ENCODE measurements at places on chromosomes 3 and 15.

DNA sequence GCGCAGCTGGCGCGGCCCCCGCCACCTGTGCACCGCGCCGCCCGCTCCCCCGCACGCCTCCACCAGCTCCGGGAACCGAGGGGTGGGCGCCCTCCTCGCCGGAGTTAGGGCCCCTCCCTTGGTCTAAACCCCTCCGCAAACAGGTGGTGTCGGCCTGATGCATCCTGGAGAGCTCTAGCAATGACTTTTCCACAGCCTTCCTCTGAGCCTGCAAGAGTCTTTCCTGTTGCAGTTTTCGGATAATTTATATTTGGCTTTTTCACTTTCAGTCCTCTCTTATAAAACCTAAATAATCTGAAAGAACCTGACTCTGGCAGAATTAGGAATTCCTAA lies 334 bp upstream of the IGSF11 start:
- no peak for DNase-seq

DNA sequence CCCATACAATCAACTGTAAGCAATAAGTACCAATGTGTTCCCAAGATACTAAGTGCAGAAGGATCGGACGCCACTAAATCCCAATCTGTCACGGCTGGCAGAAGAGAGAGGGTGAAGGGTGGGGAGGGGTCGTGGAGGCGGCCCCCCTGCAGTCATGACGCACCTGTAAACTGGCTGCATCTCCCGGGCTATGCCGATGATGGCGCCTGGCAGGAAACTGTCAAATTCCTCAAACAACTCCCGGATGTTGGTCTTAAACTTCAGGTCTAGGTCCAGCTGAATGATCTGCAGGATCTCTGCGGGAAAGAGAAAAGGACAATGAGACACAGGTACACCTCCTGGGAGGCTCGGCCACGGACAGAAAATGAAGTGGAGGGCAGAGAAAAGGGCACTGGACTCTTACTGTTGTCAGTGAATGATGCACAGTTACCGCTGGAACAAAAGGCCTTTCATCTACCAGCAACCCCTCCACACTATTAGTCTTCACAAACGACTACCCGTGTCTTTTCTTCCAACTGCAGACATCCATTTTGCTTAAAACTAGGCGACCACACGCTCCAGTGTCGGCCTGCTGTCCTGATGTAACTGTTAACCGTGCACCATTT lies 114.6 kb downstream of the XXYLT1 start:
- no peak for DNase-seq

GRCh38 chr3:32424581-32425250 lies 33.1 kb downstream of the CMTM7 start:
- no peak for DNase-seq

GRCh38 chr3:21938267-21938681 lies 187.3 kb upstream of the ZNF385D start:
- DNase-seq, result no peak

GRCh38 chr15:91243826-91244225 lies 143.8 kb downstream of the SV2B start:
- no peak for DNase-seq

- DNase-seq, result no peak
Measured at GRCh38 chr3:123449997-123450604, 1.2 kb upstream of the ADCY5 start.

- DNase-seq, result no peak
Measured at GRCh38 chr15:90706394-90707327, 10.5 kb upstream of the BLM start.

DNA sequence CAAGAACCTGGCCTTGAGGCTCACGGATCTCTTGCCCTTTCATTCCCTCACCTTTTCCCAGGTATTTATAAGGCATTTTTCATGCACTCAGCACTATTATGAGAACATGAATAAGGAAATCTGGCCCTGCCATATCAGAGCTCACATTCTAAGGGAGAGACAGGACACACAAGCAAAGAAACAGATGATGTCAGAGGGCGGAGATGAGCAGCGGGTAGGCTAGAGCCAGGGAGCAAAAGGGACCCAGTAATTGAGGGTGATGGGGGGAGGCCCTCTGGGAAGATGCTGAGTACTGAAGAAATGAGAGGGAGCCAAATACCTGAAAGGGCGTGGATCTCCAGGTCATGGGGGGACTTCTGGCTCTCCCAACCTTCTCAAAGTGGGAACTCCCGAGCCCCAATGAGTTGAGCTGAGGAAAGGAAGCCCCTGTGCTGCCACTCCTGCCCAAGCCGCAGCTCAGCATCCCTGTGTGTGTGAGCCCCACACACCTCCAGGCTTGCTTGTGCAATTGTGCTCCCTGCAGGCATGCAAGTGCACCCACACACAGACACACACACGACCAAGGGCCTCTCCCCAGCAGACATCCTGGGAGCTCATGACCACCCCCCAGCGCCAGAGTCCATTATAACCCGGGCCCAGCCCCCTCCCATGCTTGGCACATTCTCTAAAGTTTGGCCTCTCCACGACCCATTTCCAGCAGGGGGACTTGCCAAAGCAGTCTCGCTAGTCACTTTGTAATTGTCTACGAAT lies 81.4 kb upstream of the PXYLP1 start:
- no peak for DNase-seq

GRCh38 chr15:93180128-93180527 lies 91.1 kb upstream of the RGMA start:
- DNase-seq, result no peak

GRCh38 chr3:122324871-122325323 lies at the start of gene CSTA:
Gene CSTA, plus strand, starts transcription at chr3:122325248. Its CDS starts 45 bp downstream, at chr3:122325293.
- no peak for DNase-seq

DNA sequence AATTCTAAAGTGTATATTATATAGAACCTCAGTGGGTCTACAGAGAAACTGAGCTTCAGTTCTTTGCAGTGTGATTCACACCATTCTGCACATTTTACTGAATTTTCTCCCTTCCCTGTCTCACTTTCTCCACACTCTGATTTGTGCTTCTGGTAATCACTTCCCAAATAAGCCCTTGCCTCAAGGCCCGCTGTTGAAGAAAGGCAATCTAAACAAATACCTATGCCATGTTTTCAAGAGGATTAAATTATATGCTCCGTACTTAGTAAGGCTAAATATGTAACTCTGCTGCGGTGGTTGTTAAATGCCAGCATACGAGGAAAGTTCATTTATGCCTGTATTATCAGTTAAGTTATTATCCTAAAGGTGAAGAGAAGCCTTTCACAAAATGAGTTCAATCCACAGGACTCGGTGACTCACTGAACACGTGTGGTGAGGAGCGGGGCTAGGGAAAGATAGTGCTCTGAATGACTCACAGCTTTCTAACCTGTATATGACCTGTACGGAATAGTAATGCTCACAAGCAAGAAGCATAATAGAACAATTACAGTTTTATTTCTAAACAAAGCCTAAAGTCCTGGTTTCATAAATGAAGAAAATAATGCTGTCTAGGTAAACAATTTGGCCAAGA lies 25.1 kb downstream of the CNTN6 start:
- DNase-seq, result no peak

DNA sequence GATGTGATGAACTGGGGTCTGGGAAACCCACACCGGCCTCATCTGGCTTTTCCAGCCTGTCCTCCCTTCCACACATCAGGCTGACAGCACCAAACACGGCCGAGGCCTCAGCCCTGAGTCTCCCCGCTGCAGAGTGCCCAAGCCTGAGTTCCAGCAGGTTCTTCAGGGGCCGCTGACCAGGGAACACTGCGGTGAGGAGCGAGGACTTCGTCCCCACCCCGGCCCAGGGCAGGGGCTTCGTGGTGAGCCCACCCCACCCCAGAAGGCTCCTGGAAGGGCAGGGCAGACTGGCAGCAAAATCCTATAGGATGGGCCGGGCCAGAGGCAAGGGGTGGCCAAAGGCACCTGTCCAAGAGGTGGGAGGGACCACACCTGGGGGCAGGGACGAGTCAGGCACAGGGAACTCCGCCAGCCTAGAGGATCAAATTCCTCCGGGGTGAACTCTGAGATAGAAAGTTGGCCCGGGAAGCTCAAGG lies at the start of gene SLC51A:
Gene SLC51A (plus strand): TSS at position 446 of the 476 bp plus-strand sequence. CDS start 179 bp downstream, outside the sequence.
- no peak for DNase-seq

- DNase-seq, result no peak
Measured at GRCh38 chr3:159843840-159844730, 144.6 kb upstream of the IL12A start.

GRCh38 chr3:50339485-50340146 lies 1.0 kb downstream of the RASSF1 start:
- no peak for DNase-seq

DNA sequence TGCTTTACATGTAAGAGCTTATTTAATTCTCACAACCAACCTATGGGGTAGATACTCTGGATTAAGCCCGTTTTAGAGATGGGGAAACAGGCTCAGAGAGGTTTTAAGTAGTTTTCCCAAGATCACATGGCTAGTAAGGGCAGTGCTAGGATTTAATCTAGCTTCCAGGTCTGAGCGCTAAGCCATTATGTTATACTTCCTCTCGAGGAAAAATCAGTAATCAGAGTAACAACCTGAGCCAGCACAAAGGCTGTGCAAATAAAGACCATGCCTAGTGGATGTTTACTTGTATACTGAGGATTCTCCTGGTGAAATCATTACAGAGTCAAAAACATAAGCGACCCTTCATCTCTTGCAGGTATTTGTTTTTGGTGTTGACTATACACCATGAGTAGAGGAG lies 9.0 kb downstream of the FSTL1 start:
- no peak for DNase-seq

DNA sequence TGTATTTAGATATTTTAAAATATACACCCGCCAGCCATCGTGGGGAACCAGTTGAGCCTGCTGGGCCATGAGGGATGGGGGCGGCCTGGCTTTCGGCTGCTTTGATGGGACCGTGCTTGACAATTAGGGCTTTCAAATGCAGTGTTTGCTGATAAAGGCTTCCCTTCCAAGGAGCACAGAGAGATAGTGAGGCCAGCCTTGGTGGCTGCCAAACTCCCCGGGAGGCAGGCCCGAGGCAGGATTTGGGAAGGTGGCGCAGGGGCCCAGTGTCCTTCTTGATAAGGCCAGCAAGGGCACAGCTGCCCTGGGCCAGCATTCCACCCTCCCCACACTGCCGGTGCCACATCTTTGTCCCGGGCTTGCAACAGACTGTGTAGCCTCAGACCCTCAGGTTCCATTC lies 75.6 kb downstream of the LINGO1 start:
- DNase-seq, result no peak

DNA sequence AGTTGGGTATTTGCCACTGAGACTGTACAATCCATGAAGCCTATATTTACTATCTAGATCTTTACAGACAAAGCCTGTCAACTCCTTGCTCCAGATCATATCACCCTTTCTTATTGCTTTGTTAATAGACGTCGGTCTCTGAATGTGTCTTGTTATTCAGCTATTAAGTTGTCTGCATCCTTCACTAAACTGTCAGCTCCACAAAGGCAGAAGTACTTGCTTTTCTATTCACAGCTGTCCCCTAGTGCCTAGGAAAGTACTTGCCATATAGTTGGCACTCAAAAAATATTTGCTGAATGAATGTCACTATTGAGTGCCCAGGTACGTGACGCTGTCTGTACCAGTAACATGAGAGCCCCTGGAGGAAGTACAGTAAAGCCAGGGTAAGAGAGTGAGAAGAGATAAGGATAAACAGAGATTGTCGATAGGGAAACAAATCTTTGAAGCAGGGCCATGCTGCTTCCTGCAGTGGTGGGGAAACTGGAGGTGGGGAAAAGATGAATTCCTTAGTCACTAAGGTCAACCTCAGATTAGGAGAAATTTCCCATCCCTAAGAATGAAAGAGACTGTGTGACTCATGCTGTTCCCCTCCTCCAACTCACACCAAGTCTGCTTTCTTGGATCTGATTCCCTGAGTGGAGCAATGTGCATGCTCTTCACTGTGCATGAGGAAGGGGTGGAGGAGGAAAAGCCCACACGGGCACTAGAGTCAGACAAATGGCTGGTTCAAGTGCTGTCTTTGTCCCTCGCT lies 36.3 kb downstream of the PRICKLE2 start:
- no peak for DNase-seq

- no peak for DNase-seq
Measured at GRCh38 chr3:72544239-72544638, 304.0 kb downstream of the SHQ1 start.

- no peak for DNase-seq
Measured at GRCh38 chr3:19202303-19202702, 54.0 kb downstream of the KCNH8 start.

- no peak for DNase-seq
Measured at GRCh38 chr15:23565395-23566070, at the start of gene MKRN3. Gene MKRN3, plus strand, starts transcription at chr15:23565674. Its CDS starts 109 bp downstream, at chr15:23565783.

DNA sequence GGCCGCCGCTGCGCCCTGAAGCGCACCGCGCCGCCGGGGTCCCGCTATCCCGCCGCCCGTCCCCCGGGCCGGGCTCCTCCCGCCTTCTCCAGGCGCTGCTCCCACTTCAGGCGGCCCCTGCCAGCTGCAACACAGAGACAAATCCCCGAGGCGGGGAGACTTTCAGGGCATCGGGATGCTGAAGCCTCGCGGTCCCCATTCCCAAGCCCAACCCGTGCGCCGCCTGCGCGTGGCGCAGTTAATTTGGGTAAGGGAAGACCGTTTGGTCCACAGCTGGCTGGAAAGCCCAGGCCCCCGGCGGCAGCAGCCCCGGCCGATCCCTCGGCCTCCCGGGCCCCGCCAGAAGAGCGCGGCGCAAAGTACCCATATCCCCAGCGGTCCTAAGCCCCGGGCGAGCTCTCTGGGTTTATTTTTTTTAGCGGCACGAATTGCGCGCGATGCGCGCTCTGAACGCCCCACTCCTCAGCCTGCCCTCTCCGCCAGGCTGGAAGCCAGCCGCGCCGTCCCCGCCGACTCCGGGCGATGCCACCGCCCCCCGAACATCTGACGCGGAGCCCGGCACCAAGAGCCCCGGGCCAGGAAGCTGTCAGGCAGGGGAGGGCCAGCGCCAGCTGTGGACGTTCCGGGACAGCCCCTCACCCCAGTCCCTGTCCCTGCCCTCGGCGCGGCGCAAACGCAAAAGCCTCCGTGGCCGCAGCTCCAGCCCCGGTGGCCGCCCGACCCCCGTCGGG lies 517 bp downstream of the FBN1 start:
- DNase-seq, result no peak

DNA sequence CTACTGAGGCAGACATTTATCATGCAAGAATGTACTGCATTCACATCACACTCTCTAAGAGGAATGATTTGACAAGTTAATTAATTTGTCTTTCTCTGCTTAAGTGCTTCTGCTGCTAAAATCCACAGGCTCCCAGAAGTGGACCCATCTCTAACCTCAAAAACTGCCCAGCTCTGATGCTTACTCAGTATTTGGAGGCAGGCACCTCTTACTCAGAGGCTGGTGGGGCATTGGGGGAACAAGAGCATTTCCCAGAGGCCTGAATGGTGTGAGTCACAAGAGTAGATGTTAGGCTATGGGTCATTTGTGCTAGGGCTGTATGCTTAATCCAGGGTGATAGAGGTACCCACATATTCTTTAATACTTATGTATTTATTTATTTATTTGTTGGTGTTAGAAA lies 34.4 kb upstream of the HCN4 start:
- no peak for DNase-seq

DNA sequence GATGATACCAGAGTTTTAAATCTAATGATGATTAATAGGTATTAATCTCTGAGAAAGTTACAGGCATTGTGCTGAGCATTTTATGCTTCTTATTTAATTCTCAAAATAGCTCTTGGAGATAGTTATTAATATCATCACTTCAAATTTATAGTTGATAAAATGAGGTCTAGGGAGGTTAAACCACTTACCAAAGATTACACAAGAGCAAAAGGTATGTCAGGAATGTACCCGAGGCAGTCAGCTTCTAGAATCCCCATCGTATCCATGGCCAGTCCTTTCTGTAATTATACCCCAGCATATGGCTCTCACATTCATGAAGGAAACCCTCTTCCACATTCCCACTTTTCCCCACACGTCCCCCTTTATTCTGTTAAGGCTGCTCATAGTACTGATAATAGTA lies 421.3 kb downstream of the PYDC2 start:
- DNase-seq, result no peak

- no peak for DNase-seq
Measured at GRCh38 chr3:31704591-31705179, 172.0 kb downstream of the STT3B start.

All from activated naive CD4-positive, alpha-beta T cell (primary cell).